ENCODE measurements at places on chromosomes 4 and X.

DNA sequence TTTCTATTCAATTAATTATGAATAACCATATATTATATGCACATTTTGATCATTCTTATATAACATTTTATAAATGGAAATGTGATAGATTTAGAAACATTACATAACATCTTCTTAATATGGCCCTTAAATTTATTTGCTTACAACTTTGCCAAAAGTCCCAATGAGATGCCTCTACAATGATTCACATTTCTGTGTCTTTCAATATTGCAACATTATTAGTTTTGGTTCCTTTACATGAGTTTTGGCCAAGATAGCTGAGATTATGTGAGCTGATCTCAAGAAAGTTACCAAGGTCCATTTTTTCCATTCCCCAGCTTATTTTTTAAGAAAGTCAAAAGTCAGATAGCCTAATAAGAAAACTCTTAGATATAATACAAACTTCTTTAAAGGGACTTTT lies 361.2 kb downstream of the PCDH7 start:
- no peak for DNase-seq

- DNase-seq, result peak; percentile 45
Measured at GRCh38 chr4:156771171-156771837, 200.3 kb downstream of the PDGFC start.

GRCh38 chr4:57043347-57044251 lies 64.9 kb downstream of the POLR2B start:
- DNase-seq, result no peak

GRCh38 chr4:48067536-48067935 lies 51.0 kb downstream of the NIPAL1 start:
- no peak for DNase-seq

GRCh38 chr4:46818604-46819003 lies 90.4 kb downstream of the COX7B2 start:
- no peak for DNase-seq

DNA sequence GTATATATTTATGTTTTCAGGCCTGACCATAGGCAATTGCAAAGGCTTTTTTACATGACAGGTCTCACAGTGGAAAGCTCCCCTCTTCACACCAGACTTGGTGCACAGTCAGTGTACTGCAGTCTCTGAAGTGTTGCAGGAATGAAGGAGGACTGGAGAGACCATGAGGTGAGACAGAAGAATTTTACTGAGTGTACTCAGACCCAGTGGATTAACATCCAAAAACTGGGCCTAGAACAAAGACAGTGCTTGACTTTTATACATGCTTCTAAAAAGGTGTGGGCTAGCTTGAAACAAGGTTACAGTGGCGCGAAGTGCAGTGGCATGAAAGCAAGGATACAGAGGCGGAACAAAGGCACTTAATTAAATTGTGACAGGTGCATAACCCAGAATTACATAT lies 822.9 kb downstream of the RAPGEF2 start:
- DNase-seq, result no peak
